Lower leg skin (tissue), 4 donors: ENCODE measurements at places on chromosomes 11 and 22. TPM values are rescaled to one million over a fixed set of nuclear protein-coding genes. Genes with fewer than 3 reads are reported as not detected.

GRCh38 chr11:3206156-3206921 is 12.3 kb downstream of the MRGPRG start:
- DNase-seq: no peak

DNA sequence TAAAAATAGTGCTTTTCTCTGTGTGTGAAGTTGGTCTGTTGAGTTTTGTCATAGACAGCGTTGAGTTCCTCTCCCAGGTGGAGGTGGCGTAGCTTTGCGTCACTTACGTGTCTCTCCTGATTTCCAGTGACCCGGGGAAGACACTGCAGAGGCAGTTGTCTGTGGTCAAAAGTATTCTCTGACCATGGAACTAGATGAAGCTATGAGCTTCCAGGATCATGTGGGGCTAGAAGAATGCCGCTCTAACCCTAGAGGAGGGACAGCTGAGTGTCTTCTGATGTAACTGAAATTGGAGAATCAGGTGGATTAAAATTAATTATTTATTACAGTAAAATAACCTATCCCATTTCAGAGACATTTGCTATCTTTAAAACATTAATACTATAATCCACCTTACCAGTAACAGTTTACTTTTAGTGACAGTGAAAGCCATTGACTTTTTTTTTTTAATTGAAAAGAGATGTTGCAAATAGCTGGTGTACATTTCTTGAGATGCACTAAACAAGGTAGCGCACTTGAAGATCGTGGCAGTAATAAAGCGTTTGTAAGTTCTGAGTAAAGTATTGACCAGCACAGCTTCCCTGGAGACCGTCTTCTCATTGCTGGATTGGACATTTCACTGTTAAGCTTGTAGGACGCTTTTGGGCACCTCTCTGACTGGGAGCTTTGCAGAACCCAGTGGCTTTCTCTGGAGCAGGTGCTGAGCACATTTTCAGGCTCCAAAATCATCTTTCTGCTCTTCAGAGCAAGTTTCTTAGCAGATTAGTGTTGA is 9.7 kb downstream of the CAT start:
- DNase-seq: no peak

DNA sequence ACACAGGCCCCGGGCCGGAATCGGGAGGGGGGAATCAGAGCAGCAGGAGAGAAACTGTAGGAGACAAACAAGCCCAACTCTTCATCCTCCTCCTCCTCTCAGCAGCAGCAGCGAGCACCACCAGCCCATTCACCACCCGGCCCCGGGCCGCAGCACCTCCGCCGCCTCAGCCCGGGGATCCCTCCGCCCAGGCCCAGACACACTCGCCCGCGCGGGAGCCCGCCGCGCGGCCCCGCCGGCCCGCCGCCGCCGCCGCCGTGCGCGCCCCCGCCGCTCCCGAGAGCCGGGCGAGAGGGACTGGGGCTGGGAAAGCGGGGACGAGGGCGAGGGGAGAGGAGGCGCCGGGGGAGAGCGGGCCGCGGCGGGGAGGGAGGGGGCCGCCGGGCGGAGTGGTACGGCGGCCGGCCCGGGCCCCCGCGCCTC is at the start of gene PHF21A:
TSS of gene PHF21A (minus strand) at position 154 of the 423 bp plus-strand sequence. CDS start 37,235 bp downstream, outside the sequence.
- DNase-seq: peak; percentile 97

The OR52H1 gene
- not detected for total RNA-seq

The MYO7A gene
- 1.4 TPM for total RNA-seq
